ENCODE measurements at places on chromosomes 2 and 18.

DNA sequence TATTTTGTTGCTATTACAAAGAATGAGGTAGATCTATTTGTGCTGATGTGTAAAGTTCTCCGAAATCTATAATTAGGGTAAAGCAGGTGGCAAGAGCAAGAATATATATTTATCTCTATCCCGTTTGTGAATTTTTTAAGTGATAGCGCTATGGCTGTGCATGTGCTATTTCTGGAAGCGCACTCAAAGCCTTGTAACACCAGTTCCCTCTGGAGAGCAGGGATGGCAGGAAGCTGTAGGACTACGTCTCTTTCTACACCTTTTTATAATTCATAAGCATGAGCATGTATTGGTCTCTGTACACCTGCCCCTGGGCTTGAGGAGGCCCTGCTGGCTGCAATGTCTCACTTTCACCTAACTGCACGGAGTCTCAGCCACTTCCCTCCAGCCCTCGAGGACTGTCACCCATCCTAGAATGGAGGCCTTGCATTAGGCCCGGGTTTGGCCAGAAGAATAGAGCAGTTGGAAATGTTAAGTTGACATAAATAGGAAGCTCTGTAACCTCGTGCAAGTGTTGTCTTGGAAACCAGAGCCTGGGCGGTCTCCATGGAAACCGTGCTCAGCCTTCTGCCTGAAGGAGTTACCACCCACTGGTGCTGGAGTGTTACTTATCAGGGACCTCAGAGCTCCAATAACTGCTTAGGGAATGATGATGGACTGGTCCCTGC, 20.9 kb downstream of the ITM2C start:
- no peak for DNase-seq

GRCh38 chr18:12417687-12418086, 10.0 kb downstream of the PRELID3A start:
- DNase-seq: no peak

GRCh38 chr18:75656035-75656434, 228.5 kb upstream of the SMIM21 start:
- DNase-seq: no peak

GRCh38 chr18:9814431-9814830, 71.3 kb upstream of the TXNDC2 start:
- no peak for DNase-seq

GRCh38 chr2:36406296-36406695, 50.7 kb downstream of the CRIM1 start:
- no peak for DNase-seq

DNA sequence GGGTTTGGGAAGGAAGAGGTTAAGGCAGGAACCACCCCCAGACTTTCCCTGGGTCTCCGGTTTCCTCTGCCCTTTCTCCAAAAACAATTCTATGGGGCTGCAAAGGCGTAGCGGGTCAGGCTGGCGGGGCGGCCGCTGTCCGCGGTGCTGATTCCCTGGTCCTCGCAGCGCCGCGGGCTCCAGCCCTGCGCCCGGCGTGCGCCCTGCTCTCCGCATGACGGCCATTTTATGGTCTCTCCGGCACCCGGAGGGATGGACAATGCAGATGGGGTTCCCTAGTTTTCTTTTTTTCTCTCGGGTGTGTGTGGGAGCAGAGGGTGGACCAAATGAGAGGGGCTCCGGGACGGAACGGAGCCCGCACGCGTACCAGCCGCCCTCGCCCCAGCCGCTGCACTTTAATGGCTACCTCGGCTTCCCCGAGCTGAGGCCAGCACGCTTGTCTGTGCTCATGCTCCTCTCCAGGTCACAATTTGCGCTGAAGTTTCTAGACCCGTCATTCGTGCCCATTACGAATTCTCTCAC, 1.6 kb downstream of the ST8SIA3 start:
- DNase-seq: no peak

DNA sequence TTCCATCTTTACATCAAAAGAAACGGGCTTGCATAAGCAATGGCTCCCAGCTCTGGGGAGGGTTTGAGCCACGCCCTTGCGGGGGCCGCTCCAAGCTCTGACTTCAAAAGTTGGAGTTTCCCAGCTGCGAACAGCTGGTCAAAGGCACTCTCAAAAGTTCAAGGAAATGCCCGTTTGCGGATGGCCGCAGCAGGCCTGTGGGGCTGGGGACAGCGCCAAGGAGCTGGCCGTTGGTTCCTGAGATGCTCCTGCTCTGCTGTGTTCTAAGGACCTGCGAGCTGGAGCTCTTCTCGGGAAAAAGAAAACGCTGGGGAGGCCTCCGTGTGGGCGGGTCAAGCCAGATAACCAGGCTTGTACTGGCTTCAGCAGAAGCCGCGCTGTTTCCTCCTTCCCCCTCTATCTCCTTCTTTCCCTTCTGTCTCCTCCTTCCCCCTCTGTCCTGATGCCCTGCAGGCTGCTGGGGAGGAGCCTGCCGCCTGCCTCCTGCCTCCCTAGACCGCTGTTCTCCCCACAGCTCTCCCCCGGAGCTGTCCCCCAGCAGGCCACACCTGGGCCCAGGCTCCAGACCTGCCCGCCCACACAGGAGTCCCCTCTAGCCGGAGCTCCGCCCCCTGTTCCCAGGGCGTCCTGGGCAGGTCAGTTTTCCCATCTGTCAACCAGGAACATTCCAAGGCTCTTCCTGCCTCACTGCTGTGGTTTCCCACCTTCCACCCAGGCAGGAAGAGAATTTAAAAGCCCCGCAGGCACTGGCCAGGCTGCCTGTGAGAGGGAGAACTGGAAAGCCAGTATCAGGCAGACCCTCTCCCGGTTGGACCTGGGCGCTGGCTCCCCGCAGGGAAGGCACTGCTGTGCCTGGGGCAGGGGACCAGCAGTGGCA, 14.1 kb downstream of the KLF11 start:
- no peak for DNase-seq

GRCh38 chr2:74577448-74577847, 22.9 kb downstream of the DOK1 start:
- no peak for DNase-seq

DNA sequence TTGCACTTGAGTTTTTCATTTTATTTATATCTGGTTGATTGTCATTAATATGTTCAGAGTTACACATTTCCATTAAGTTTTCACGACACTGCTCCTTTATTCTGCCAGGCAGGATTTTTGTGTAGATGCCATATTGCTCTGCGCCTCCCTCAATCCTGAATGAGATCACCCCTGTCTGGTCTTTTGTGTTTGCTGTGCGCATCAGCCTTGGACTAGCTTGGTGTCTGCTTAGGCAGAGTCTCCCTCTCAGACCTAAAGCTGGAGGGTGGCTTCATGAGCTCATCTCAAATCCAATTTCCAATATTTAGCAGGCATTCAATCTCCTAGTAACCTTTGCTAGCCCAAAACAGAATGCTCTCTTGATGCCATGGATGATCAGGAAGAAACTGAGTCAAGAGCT, 137.4 kb downstream of the SMAD7 start:
- DNase-seq: no peak

GRCh38 chr2:218319813-218320365, 27.6 kb upstream of the TMBIM1 start:
- no peak for DNase-seq

DNA sequence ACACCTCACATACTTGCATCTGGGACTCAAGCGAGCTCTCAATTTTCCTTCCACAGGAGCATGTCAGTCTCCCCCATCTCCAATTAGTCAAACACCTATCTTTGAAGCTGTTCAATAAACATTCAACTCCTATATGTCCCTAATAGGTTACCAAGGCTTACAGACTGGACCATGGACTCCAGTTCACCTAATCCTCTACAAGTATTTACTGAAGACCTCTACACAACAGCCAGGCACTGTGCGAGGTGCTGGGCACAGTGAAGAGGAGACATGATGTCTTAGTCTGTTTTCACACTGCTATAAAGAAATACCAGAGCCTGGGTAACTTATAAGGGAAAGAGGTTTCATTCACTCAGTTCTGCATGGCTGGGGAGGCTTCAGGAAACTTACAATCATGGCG, 129.9 kb downstream of the MYO5B start:
- no peak for DNase-seq

GRCh38 chr2:200356321-200356720, 49.8 kb downstream of the SPATS2L start:
- DNase-seq: no peak

- DNase-seq: no peak
Observed at GRCh38 chr2:129466389-129466788, 513.1 kb upstream of the RAB6C start.

DNA sequence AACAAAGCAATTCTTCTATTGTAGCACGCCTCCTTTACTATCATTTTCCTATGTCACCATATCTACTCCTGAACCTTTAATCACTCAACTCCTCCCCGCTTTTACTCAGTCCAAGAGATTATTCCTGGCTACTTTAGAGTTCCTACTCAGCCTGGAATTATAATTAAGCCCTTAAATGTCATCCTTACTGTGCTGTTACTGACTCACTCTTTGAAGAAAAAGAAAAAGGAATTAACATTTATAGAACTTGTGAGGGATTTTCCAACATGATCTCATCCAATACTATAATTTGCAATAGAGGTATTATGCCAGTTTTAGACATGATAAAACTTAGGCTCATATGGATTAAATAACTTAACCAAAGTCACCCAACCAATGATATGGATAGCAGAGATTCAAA, 61.7 kb downstream of the CCDC88A start:
- no peak for DNase-seq

DNA sequence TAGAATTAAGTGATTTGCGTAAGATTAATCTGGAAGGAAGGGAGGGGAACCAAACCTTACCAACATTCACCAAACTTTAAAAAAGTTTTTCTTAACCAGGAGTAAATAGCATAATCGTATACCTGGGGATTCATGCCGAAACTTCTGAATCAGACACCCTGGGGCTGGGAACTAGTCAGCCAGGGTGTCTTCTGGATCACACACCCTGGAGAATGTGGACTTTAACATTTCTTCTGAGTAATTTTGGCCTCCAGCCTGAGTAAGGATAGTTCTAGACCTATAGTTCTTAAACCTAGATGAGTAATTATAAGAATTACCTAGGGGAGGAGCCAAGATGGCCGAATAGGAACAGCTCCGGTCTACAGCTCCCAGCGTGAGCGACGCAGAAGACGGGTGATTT, 44.1 kb upstream of the MEIS1 start:
- no peak for DNase-seq

DNA sequence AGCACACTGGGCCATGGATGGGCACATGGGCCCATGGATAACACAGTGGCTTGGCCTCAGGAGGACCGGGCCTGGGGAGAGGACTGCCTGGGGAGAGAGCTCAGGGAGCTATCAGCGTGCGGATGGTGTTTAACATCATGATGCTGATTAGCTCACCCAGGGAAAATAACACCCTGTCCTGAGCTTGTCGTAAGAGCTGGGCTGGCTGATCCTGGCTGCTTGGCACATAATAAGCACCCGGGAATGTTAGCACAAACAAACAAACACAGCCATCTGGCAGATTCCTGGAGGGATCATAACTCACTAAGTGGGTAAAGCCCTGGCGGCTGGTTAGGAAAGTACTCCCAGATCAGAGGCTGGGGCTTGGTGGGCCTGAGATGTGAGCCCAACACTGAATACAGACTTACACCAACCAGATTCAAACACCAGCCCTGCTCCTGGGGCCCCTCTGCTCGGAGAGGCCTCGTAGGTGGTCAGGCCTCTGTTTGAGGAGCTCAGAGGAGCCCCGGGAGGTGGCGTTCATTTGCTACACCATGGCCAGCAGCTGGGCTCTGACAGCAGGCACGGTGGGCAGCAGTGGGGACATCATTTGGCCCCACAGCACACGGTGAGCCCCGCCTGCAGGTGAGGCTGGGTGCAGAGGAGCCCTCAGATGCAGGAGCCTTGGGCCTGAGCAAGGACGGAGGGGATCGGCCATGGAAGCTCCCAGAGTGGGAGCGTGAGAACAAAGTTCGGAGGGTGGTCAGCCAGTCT, 193.4 kb upstream of the HDAC4 start:
- no peak for DNase-seq

GRCh38 chr2:178782236-178782635, 25.0 kb downstream of the TTN start:
- no peak for DNase-seq

DNA sequence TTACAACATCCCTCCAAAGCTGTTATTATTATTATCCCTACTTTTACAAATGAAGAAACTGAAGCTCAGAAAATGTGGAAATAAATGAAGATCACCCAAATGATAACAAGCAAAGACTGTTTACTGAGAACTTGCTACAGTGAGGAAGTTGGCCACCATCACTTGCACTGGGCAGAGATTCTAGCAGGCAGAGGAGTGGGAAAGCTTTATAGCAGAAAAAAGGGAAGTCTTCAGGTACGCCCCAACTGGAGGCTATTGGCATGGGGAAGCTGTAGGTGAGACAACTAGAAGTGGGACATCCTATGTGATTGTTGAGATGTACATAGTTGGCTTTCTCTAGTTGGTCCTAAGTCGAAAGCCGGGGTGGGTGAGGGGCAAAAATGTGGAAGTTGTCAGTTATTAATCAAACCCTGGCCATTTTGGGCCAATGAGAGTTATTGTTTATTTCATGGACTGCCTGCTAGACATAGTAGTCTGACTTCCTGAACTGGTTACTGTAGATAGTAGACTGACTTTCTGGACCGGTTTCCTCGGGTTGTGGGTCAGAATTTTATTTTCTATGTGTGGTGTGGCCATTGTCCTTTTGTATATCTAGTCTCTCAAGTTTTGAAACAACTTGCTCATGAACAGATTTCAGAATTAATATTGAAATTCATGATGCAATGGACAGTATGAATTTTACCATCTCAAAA, 40.2 kb upstream of the STAT4 start:
- no peak for DNase-seq

DNA sequence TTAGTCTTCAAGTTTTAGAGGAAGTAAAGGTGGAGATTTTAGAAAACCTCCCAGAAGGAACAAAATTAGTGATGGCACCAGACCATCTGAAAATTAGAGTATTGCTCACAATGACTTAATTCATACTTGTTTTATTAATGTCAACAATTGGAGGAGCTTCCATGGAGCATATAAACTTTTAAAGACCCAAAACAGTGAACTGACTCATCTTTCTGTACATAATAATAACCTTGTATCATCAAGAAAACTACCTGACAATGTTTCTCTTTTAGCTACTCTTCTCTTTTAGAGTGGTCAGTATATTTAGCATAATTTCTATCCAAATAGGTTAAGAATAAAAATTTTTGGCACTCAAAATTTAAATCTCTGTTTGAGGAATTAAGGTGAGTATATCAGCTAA, 7.2 kb upstream of the ITGAV start:
- no peak for DNase-seq

GRCh38 chr18:69948919-69949537, 1.4 kb upstream of the CD226 start:
- DNase-seq: no peak

All from stimulated activated CD8-positive, alpha-beta memory T cell treated with anti-CD3 and anti-CD28 coated beads, Interleukin-15, amount 100 ng/mL, for 24 hours (primary cell).